HFFc6 (cell line): ENCODE measurements at places on chromosomes 6 and 20.

DNA sequence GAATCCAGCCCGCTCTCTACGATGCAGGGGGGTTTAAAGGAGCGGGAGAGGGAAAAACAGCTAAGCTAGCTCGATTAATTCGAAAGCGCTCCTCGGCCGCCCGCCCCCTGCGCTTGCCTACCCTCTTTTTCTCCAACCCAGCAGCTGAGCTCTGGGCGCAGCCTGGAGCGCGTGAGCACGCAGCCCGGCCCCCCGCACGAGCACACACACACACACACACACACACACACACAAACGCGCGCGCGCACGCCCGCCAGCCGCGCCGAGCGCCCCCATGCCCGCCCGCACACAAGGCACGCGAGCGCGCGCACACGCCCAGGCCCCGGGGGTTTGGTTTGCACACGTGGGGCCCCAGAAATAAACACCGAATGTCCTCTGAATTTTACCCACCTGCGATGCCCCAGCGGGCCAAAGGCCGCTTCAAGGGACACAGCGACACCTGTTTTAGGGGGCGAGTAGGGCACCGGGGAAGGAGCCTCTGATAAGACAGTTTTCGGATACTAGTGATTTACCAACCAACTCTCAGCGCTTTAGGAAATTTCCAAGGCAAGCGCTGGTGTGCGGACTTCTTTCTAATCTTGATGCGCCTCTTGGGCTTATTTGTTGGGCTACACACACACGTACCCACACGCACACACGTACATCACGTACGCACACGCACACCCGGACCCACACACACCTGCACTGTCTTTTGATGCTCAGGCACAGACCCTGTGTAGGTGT is 802 bp upstream of the NRN1 start:
- DNase-seq = no peak

DNA sequence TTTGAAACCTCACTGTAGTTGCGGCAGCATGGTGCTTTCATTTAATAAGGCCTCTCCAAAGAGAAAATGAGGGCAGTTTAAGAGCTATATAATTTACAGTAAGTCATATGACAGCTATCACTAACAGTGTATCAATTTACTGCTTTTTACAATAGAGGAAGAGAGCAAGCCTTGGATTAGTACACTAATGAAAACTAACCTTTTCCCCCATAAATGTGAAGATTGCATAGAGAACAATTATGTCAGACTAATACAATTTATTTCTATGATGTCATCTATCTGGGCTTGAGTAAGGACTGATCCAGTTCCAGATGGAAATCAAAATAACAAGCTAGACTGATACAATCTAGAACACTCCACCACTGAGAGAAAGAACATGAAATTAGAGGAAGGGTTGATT is 78.1 kb upstream of the FAM83B start:
- DNase-seq = no peak

DNA sequence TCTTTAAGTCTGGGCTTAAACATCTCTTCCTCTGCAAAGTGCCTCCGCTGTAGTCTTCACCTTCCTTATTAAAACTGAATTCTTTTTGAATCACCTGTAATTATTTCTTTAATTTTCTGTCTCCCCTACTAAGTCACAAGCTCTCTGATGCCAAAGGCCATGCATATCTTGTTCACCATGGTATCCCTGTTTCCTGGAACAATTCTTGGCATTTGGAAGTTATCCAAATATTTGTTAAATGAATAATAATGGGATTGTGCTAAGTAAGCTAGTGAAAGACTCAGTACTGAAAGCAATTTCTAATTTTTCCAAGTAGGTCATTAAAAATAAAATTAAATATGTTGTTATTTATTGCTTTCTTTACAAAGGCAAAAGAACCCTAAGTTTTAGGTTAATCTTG is 12.2 kb downstream of the SNAP91 start:
- no peak for DNase-seq

- no peak for DNase-seq
Observed at GRCh38 chr20:992801-993535, 9.1 kb downstream of the RSPO4 start.

- DNase-seq = no peak
Observed at GRCh38 chr6:113679051-113679450, 178.1 kb upstream of the MARCKS start.

- DNase-seq = no peak
Observed at GRCh38 chr6:154229786-154230185, 126.8 kb downstream of the IPCEF1 start.

DNA sequence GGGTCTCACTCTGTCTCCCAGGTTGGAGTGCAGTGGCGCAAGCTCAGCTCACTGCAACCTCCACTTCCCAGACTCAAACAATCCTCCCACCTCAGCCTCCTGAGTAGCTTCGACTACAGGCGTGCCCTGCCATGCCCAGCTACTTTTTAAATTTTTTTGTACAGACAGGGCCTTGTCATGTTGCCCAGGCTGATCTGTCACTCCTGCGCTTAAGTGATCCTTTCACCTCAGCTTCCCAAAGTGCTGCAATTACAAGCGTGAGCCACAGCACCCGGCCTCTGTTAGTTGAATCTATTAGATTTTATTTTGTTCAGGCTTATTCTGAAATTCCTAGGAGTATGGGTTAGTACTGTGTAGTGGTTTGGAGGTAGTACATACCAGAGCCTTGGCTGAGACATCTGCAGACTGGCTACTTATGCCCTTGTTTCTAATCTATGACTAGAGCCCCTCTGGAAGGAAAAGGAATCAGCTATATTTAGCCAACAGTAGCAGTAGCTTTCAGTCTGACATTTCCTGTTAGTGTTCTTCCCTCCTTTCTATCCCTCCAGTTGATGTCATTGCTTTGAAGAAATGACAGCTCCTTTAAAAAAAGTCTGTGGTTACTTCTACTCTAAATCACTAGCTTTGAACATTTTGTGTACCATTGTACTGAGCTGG is 74.4 kb downstream of the ITCH start:
- peak; percentile 9 for DNase-seq

DNA sequence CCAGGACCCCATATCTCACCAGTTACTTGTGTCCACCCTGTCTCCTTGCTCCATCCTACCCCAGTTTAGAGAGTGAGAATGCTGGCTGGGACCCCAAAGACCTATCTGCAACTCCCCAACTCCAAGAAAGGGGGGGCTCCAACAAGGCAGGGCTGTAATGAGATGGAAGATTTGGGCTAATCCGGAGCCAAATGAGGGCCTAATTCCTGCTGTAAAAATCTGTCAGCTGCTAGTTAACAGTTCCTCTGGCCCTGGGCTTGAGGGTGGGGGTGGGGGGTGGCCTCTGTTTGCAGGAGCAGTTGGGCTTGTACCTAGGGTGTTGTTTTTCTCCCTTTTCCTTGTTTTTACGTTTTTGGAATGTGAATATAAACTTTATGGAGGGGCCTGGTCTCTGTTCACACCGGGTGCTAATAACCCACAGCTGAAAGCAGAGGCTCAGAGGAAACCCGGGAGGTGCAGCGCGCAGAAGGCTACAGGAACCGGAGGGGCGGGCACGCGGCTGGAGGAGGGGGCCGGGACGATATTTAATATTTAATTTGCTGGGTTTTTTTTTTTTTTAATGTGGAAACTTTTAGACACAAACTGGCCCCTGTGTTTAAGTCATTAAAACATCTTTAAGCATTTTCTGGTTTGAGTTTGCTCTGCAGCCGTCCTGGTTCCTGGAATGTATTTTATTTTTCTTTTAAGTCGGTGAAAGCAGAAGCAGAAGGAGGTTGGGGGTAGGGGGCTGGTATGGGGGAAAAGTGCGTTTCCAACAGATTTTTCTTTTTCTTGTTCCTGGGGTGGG is 70.7 kb downstream of the NCR2 start:
- DNase-seq = no peak

GRCh38 chr6:157649311-157650260 is 173.5 kb upstream of the SNX9 start:
- DNase-seq = no peak
